CD8-positive, alpha-beta memory T cell (primary cell): ENCODE measurements at places on chromosomes 2 and 18. TPM values are rescaled to one million over a fixed set of nuclear protein-coding genes. Genes with fewer than 3 reads are reported as not detected.

The PSTPIP2 gene
- total RNA-seq = 25.3 TPM

The SLC4A3 gene
- not detected for total RNA-seq

The NOSTRIN gene
- total RNA-seq = not detected

The CCDC85A gene
- total RNA-seq = not detected

The ERICH2 gene
- not detected for total RNA-seq

The GNAL gene
- total RNA-seq = 0.04 TPM

The ALKAL2 gene
- total RNA-seq = not detected

The VWA3B gene
- not detected for total RNA-seq

The CXCR4 gene
- total RNA-seq = 106 TPM

The RND3 gene
- not detected for total RNA-seq

The ZEB2 gene
- total RNA-seq = 32.7 TPM

The DNAH6 gene
- total RNA-seq = 0.24 TPM

The CBLN2 gene
- not detected for total RNA-seq
